ENCODE measurements at places on chromosomes 1 and 21.

DNA sequence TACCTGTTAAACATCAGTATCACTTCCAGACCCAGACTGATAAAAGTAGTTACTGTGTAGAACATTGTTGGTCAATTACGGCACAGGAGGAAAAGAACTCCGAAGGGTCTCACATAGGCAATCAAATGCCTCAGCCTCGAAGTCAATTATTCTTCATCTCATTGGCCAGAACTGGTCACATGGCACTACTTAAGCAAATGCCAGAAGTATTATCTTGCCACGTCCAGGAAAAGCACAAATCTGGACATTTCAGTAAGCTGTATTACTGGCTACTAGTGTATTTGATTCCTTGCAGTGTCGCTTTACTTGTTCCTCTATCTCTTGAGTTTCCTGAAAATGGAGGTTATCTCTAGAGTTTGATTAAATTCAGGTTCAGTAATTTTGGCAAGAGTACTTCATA lies 24.4 kb downstream of the DIO1 start:
- DNase-seq: no peak

GRCh38 chr1:170063109-170063826 lies 11.2 kb downstream of the KIFAP3 start:
- no peak for DNase-seq

DNA sequence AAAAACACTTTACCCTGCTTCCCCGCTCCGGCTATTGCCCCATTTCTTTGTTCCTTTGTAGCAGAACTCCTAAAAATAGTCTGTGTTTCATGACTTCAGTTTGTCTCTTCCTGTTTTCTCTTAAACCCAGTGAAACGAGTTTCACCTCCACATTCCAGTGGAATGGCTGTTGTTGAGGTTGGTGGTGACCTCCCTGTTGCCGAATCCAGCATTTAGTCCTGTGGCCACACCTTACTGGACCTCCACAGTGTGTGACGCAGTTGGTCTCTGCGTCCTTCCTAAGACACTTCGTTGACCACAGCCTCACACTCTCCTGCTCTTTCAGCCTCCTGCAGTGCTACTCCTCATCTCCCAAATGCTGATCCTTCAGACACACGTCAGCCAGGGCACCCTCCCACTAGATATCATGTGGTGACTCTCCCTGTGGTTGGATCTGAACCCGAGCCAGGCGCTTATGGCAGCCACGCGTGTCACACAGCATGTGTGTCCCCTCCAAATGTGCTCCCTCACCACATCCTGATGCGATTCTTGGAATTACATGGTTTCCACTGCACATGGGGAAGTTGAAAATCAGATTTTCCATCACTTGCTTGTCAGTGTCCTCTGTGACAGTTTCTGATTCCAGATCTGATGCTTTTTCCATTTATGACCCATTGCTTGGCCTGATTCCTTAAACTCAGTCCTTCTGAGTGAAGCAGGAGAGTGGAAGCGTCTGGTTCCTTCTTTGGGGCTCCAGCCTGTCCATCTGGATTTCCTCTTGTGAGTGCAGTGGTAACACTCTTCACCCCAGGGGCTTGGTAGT lies 99.1 kb upstream of the ARTN start:
- no peak for DNase-seq

DNA sequence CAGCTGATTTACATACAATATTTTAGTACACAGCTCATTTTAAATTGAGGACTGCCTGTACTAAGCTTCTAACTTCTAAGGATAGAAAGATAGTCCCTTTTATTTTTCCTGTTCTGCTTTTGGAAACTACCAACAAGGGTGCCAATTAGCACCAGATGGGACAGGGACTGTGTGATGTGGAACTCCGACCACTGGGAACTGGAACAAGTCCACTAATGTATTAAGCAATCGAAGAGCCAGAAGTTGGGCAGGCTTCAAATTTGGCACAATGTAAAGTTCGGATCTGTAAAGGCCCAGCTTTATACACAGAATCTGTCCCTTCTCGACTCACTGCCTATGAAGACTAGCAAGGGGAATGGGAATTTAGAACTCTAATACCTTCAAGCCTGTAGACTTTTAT lies 149.3 kb downstream of the ZC3H11B start:
- no peak for DNase-seq

GRCh38 chr1:170704256-170704655 lies 40.3 kb downstream of the PRRX1 start:
- no peak for DNase-seq

All from smooth muscle cell of the brain vasculature (primary cell).